Activated CD4-positive, alpha-beta T cell treated with anti-CD3 and anti-CD28 coated beads, Interleukin-2, amount 50 U/mL, for 48 hours (primary cell): ENCODE measurements at places on chromosomes 16 and 17.

GRCh38 chr17:1315409-1315808, 35.9 kb downstream of the TRARG1 start:
- no peak for DNase-seq

GRCh38 chr16:51151961-51152663, 1.0 kb upstream of the SALL1 start:
- DNase-seq = no peak

DNA sequence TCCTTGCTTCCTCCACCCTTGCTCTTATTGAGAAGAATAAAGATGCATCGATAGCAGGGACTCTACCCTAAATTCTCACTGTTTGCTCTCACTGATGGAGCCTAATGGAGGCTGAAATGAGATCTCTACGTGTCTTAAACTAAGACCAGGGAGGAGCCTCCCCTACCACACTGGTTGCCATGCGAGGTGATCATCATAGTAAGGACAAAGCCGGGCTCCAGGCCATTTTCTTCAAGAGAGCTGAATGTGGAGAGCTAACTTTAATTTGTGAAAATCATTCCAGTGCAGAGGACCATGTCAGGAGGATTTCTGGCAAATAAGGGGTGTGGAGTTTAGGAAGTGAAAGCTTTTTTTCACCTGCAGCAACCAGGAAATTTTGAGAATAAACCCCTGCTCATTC, 5.6 kb downstream of the CDH11 start:
- no peak for DNase-seq

DNA sequence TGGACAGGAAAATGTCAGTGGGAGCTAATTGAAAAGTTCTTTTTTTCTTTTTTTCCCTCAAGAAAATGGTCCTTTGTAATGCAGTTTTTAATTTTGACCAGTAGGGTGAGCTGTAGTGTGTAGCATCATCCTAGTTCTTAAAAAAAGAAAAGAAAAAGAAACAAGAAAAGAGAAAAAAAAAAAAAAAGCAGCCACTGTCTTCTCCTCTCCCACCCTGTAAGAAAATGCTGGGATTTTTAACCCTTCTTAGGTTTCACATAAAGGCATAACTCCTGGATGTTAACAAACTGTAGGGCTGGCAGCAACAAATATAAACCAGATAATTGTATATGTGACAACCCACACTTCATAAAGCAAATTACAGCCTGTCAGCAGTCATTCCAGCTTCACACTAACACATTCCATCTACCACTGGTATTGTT, 78.1 kb downstream of the SKAP1 start:
- no peak for DNase-seq

- no peak for DNase-seq
These were observed 229.8 kb downstream of the KATNIP start for GRCh38 chr16:27779641-27780164.

DNA sequence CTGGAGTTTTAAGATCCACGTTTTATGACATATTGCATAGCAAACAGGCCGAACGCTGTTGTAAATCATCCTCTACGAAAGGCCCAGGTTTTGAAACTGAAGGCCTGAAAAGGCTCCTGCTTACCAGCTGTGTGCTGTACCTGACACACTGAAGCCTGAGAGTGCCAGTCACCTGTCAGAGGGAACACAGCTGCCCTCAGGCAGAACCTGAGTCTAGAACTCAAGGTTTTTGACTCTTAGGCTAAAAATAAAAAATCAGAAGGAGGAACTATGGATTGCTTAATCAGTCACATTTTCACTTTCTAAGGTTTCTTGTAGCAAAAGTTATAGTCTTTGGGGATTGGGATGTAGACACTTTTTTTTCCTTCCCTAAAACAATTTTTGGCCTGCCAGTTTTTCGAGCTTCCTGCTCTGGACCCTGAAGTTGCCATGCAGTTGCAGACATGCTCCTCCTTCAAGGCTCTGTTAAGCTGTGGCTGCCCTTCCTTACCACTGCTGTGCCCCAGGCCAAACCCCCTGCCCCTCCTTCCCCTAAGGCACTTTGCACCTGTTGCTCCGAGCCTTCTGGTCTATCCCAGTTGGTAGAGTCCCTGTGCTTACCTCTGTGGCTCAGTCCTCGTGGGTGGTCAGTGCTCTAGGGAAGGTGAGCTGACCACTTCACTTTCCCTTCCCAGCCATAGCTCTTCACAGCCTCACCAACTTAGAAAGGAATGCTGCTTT, 56.6 kb downstream of the TENT4B start:
- no peak for DNase-seq

- DNase-seq = no peak
These were observed 95.8 kb upstream of the CRHR1 start for GRCh38 chr17:45688353-45688752.

DNA sequence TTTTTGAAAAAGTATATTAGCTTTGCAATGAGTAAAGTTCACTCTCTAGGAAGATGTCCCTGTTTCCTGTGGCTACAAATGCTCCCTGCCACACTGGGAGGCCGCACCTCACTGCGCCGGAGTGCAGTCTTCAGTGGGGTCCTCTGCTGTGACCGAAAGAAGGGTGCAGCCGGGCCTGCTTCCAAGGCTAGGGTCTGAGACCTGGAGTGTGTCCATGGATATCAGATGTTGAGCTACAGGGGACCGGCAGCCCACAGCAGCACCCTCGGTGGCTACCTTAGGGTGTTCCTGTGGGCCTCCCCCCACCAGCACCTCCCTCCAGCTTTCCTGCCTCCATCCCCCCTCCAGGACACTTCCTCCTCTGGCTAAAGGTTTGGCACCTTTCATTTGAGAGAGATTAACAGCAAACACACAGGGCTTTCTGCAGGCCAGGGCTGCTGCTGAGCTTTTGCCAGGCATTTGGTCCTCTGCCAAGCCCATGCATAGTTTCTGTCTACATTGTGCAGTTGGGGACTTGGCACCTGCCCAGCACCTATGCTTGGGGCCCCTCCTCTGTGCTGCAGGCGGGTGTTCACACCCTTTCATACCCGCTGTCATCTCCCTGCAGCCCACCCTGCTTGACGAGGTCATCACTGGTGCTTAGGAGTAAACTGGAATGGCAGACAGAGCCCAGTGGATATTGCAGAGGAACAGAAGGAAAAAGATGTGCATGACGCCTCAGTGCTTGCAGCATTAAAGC, 33.8 kb upstream of the CRISPLD2 start:
- no peak for DNase-seq

DNA sequence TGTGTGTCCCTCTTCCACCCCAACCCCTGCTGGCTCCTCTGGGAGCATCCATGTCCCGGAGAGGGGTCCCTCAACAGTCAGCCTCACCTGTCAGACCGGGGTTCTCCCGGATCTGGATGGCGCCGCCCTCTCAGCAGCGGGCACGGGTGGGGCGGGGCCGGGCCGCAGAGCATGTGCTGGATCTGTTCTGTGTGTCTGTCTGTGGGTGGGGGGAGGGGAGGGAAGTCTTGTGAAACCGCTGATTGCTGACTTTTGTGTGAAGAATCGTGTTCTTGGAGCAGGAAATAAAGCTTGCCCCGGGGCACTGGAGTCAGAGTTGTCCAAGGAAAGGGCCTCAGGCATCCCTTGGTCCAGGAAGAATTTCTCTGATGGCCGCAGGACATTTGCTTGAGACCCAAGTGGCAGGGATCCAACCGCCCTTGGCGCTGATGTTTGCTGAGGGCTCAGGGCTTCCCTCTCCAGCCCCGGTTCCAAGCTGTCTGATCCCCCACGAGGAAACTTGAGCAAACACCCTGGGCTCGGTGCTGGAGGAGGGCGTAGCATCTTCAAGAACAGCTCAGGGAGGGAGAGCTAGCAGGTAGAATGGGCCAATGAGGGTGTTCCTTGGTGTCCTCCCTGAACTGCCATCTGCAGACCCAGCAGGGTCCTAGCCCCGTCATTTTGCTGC, 4.5 kb downstream of the NXPH3 start:
- DNase-seq = no peak

DNA sequence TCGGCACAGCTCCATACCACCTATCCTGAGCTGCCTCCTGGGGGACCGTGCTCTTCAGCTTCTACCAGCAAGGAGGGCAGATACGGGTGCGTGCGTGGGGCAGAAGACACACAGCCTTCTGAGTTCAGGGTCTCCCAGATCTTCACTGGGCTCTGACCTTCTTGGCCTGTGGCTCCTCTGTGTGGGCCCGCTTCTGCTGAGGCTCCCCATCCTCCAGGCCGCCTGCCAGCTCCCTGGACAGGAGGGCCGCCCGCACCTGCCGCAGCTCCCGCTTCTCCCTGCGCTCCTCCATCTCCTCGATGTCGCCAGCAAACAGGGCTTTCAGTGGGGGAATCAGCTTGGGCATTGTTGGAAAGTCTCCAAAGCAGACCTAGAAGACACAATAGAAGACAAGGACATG, 25.2 kb downstream of the ELAC2 start:
- no peak for DNase-seq

DNA sequence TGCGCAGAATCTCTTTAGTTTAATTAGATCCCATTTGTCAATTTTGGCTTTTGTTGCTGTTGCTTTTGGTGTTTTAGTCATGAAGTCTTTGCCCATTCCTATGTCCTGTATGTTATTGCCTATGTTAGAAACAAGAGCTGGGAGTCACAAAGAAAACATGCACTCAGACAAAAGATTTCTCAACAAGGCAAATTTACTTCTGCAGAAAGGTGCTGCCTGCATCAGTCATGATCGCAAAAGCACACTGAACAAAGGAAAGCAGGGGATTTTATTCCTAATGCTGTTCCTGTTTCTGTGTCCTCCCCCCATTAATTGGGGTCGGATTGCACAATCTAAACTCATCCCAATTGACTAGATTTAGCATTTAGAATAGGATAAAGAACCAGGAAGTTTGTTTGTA, 55.9 kb downstream of the ATF7IP2 start:
- DNase-seq = no peak

DNA sequence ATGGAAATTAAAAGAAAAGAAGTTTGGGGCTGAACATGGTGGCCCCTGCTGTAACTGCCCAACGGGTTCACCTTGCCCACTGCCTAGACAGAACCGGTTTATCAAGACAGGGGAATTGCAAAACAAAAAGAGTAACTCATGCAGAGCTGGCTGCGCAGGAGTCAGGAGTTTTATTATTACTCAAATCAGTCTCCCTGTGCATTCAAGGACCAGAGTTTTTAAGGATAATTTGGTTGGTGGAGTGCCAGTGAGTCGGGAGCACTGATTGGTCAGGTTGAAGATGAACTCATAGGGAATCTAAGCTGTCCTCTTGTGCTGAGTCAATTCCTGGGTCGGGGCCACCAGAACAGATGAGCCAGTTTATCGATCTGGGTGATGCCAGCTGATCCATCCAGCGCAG, 4.4 kb upstream of the SCPEP1 start:
- no peak for DNase-seq

- DNase-seq = no peak
These were observed 9.0 kb downstream of the KCTD13 start for GRCh38 chr16:29916979-29917378.

- DNase-seq = no peak
These were observed 22.9 kb upstream of the PHAF1 start for GRCh38 chr16:67086822-67087221.
